T-helper 2 cell treated with Interferon-gamma antibody and Interleukin-4, amounts not matched to agents 5 μg/mL and 100 μg/mL, for 36 hours (primary cell): ENCODE measurements at places on chromosomes 5 and 9.

GRCh38 chr5:142009886-142010285 is 2.9 kb downstream of the GNPDA1 start:
- H3K4me1 ChIP-seq: peaks cover 58% of the 10 kb centered on the region
- no peak overlapping the region for H3K27ac ChIP-seq
- no peak overlapping the region for H3K4me3 ChIP-seq

- H3K27ac ChIP-seq: no peak overlapping the region
- no peaks in the 10 kb centered on the region for H3K27me3 ChIP-seq
- H3K4me1 ChIP-seq: no peaks in the 10 kb centered on the region
- no peaks in the 10 kb centered on the region for H3K36me3 ChIP-seq
Observed at GRCh38 chr5:87940775-87941174, 327.9 kb downstream of the TMEM161B start.

GRCh38 chr5:11251247-11251646 is 490.2 kb upstream of the DAP start:
- no peaks in the 10 kb centered on the region for H3K27me3 ChIP-seq
- H3K4me3 ChIP-seq: no peak overlapping the region
- DNase-seq: no peak
- H3K4me1 ChIP-seq: no peaks in the 10 kb centered on the region
- no peaks in the 10 kb centered on the region for H3K36me3 ChIP-seq
- H3K27ac ChIP-seq: no peak overlapping the region

DNA sequence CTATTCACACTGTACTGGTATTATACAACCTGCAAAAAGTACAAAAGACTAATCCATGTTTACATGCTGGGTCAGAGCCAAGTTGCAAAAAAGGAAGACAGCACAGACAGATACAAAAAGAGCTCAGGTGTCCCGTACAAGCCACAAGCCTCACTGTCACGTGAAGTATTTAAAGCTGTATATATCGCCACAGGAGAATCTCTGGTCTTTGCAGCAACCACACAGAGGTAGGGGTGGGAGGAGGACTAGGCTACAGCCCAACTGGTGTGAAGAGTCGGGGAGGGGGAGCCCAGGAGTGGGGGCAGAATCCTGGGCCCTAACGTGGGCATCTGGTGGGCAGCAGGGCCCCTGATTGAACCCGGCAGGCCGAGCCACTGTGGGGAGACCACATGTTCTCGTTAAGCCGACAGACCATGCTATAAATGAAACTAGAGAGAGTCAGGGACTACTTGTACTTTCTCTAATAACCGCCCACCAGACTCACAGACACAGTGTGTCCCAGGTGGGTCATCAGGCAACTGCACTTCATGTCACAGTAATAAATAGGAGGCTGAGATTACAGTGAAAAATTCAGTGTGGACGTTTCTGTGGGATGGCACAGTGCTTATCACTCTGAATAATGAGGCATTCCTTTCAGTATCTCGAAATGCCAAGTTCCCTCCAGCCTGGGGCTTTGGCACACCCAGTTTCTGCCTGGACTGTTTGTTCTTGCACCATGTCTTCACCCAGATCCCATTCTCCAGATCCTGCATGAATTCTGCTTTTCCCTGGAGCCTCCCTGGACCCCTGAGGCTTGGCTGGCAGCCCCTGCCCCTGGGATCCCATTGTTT is 79.3 kb upstream of the SH3PXD2B start:
- no peak for DNase-seq
- no peak overlapping the region for H3K27ac ChIP-seq
- H3K4me3 ChIP-seq: no peak overlapping the region
- H3K36me3 ChIP-seq: no peaks in the 10 kb centered on the region

- no peaks in the 10 kb centered on the region for H3K4me1 ChIP-seq
- H3K27me3 ChIP-seq: no peaks in the 10 kb centered on the region
- peaks cover 39% of the 10 kb centered on the region for H3K36me3 ChIP-seq
Observed at GRCh38 chr9:137791947-137792346, 85.6 kb upstream of the CACNA1B start.

GRCh38 chr5:160287378-160288051 is 24.8 kb downstream of the CCNJL start:
- H3K36me3 ChIP-seq: no peaks in the 10 kb centered on the region
- no peaks in the 10 kb centered on the region for H3K4me1 ChIP-seq
- no peak overlapping the region for H3K27ac ChIP-seq
- H3K27me3 ChIP-seq: no peaks in the 10 kb centered on the region
- no peak for DNase-seq

DNA sequence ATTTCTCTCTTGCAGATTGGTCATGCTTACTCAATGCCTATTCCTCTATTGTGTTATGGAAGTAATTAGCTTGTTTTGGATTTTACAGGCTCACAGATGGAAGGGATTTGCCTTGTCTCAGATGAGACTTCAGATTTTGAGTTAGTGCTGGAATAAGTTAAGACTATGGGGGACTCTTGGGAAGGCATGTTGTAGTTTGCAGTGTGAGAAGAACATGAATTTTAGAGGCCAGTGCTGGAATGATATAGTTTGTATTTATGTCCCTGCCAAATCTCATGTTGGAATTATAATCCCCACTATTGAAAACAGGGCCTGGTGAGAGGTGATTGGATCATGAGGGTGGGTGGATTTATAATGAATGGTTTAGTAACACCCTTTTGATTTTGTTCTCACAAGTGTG is 6.1 kb upstream of the TUSC1 start:
- H3K4me3 ChIP-seq: no peak overlapping the region
- H3K36me3 ChIP-seq: no peaks in the 10 kb centered on the region
- H3K27me3 ChIP-seq: no peaks in the 10 kb centered on the region
- H3K27ac ChIP-seq: no peak overlapping the region
- DNase-seq: no peak
- H3K4me1 ChIP-seq: no peaks in the 10 kb centered on the region

GRCh38 chr9:36566813-36567221 is 5.9 kb upstream of the MELK start:
- no peaks in the 10 kb centered on the region for H3K27me3 ChIP-seq
- no peaks in the 10 kb centered on the region for H3K36me3 ChIP-seq
- H3K4me1 ChIP-seq: peaks cover 1% of the 10 kb centered on the region
- DNase-seq: no peak

DNA sequence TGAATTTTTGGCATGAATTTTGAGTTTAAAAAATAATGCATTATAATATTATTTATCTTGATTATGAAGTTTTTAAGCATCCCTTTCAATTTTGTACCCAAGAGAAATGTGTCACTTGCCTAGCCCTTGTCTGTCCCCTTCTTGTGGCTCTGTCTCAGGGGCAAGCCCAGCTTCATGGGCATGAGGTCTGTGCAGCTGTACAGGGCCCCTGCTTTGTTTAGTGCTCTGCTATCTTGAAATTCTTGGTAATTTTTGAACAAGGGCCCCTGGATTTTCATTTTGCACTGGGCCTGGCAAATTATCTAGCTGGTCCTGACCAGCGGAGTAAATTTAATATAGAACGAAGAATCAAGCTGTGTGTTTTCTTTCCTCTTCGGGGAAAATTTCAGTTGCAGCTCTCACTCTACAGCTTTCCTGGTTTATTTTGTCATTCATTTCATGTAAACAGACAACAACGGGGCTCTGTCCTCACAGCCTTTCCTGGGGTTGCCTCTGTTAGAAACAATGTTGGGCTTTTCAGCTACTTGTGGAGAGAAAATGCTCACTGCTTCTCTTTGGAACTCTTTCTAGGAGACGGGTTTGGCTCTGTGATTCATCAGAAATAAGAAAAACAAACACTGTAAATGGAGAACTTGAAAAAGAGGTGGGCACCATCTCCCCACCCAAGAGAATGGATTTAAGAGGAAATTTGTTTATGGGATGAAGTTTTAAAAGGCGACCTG is 41.1 kb downstream of the LIX1 start:
- DNase-seq: no peak
- H3K27ac ChIP-seq: no peak overlapping the region
- peaks cover 3% of the 10 kb centered on the region for H3K4me1 ChIP-seq
- H3K4me3 ChIP-seq: no peak overlapping the region
- H3K27me3 ChIP-seq: peaks cover 54% of the 10 kb centered on the region
- no peaks in the 10 kb centered on the region for H3K36me3 ChIP-seq

GRCh38 chr5:76041863-76042262 is 41.3 kb upstream of the SV2C start:
- H3K27ac ChIP-seq: no peak overlapping the region
- peaks cover 10% of the 10 kb centered on the region for H3K4me1 ChIP-seq
- H3K4me3 ChIP-seq: no peak overlapping the region
- peaks cover 15% of the 10 kb centered on the region for H3K27me3 ChIP-seq
